ENCODE measurements at places on chromosomes 16 and 17.

GRCh38 chr17:48483004-48483403 lies 47.8 kb downstream of the HOXB1 start:
- DNase-seq, result no peak

DNA sequence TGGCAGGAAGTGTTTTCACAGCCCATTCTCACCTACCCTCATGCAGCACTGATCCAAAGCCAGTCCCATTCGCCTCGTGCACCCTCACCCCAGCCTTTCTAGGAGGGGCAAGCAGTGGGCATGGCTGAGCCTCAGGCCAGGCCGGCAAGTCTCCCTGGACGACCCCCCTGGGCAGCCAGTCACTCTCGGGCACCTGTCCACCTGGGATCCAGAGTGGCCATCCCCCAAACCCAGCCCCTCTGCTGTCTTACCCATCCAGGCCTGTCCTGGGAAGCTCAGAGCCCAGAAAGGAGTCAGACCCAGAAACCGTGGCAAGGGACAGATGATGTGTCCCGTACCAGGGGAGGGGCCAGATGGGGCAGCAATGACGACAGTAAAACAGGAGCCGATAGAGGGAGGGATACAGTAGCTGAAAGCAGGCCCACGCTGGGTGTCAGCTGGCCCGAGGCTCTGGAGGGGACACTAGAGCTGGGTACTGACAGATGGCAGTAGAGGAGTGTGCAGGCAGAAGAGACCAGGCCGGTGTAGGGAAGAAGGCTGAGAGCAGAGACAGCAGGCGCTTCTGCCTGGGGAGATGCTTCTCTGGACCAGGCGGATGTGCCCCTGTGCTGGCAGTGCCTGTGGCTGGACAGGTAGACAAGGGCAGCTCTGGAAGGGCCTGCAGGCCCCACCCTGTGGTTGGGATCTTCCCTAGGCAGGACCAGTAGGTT lies 5.8 kb downstream of the CMTM3 start:
- no peak for DNase-seq

- peak; percentile 71 for DNase-seq
Observed at GRCh38 chr17:49035470-49036269, 38.5 kb downstream of the IGF2BP1 start.

GRCh38 chr17:50338645-50339044 lies 7.3 kb upstream of the XYLT2 start:
- no peak for DNase-seq

GRCh38 chr16:88593489-88593888 lies 23.3 kb downstream of the ZC3H18 start:
- no peak for DNase-seq

DNA sequence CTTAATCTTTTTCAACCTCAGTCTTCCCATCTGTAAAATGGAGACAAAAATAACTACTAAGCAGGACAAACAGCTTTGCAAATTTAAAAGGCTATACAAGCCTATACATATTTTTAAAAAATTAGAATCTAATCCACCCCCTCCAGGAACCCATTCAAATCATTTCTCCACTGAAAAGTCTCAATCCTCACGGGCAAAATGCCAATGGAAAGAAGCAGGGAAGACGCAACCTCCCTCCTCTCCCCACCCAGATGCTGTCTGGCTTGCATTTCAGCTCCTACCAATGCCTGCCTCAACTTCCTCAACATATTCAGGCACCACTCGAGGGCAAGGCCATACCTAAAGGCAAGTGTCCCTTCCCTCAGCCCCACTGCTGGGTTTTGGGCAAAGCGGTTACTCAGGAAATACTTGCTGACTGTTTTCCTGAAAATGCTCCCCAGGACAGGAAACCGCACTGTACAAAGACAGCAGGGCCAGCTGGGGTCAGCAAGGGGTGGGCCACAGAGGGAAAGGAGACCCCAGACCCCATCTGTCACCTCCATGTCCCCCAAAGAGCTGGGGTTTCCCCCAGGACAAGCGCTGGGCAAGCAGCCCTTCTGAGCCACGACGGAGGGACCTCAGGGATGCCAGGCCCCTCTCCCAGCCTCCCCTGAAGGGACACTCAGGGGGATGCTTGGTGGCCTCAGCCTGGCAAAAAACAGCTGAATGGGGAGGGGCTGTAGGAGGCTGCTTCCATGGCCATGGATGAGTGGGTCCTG lies 47.7 kb upstream of the DOC2B start:
- DNase-seq, result no peak

- DNase-seq, result no peak
Observed at GRCh38 chr16:79287424-79287917, 313.1 kb downstream of the MAF start.

DNA sequence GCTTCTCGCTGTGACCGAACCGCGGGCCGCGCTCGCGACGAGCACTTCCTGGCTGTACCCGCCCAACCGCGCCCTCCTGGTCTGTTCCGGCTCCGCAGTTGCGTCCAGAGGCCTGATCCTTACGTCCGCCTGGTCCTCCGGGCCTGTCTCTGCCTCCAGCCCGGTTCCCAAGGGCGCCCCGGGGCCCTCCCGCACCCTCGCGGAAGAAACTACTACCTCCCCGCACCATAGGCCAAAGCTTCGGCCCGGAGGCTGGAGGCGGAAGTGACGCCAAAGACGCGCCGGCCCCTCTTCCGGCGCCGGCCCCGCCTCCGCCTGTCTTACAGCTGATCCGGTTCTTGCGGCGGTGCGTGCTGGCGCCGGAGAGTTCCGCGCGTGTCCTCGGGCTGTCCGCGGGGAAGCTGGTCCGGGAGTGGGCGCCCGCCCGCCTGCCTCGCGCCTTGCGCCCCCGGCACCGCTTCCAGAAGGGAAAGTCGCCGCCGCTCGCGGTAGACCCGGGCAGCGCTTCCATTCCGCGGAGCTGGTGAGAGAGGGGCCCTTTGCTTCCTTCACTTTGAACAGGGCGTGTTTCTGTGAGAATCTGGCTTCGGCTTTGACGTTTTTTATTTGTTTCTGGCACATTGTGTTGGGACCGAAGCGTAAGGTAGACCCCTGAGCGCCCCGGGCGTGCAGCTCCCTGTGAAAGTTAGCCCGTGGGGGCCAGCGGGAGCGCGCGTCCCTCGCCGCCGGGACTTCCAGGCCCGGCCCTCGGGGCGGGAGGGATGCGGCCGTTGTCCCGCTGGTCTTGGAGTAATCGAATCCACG lies at the start of gene ZNF778:
TSS of gene ZNF778 (plus strand) at position 316 of the 804 bp plus-strand sequence. CDS start 3,425 bp downstream, outside the sequence.
- DNase-seq, result peak; percentile 97

DNA sequence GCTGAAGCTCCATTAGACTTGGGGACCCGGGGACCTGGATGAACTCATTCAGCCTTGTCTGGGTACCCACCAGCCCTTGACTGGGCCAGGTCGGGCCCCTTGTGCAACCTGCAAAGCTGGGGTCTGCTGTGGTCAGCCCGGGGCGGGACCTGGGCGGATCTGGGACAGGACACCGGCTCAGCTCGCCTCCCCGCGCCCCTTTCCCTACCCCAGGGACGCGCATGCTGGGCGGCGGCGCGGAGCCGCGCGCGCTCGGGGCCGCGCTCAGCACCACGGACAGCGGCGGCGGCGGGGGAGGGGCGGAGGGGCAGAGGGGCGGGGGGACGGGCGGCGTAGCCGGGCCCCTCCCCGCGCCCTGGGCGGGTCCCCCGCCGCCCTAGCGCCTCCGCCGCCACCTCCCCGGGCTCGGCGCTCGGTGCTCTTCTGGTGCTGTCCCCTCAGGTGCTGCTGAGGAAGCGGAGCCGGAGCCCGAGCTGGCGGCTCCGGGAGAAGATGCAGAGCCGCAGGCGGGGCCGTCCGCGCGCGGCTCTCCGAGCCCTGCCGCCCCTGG lies 7.4 kb downstream of the ACD start:
- no peak for DNase-seq

DNA sequence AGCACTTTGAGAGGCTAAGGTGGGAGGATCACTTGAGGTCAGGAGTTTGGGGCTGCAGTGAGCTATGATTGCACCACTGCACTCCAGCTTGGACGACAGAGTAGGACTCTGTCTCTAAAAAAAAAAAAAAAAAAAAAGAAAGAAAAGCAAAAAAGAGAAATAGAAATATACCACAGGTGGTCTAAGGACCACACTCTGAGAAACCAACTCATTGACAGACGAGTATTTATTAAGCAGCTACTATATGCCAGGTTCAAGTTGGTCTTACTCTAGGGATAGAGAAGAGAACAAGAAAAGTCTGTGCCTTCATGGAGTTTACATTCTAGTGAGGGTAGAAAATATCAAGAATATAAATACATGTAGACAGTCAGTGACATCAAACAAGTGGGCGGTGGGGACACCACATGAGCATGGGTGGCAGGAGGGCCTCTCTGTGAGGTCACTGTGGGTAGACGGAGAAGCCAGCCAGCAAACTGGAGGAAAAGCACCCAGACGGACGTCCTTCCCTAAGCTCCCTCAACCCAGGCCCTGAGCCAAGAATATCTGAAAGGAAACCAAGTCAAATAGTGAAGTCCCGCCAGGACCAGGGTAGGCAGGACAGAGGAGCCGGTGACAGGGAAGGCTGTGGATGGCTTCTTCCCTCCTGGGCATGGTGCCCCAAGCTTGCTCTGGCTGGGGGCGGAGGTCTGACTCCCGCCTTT lies 4.7 kb downstream of the CDIPT start:
- no peak for DNase-seq

GRCh38 chr16:89449726-89450335 lies 40.5 kb downstream of the ANKRD11 start:
- no peak for DNase-seq

- DNase-seq, result no peak
Observed at GRCh38 chr17:78375401-78376151, 2.9 kb upstream of the PGS1 start.

DNA sequence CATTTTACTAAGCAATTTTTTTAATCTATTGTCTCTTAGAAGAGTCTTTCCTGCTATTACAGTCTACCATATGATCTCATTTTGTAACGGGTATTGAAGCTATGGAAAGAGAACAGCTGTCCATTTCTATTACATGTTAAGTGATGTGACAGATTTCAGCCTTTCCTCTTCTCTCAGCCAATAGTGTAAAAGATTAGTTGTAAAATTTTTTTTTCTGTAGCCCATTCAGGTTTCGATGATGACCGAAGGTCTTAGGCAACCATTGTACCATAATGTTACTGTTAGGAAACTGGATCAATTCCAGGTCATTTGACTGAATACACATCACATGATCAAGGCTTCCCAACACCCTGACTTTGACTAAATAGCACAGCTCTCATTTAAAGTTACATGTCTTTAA lies 147.6 kb upstream of the HLF start:
- DNase-seq, result no peak

DNA sequence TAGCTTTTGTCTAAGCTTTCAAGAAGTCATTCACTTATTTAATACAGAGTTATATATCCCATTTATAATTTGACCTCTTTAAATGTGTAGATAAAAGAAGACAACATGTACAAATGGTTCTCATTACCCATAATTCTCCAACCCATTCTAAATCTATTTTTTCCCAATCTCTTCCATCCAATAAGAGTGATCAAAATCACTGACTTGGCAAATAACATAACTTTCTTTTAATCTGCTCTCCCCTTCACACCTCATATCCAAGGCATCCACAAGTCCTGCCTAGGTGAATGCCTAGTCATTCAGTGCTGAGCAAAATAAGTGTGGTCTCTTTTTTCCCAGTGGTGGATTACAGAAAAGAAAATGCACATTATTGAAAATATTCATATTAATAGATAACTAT lies 1231.1 kb downstream of the CDH11 start:
- no peak for DNase-seq

DNA sequence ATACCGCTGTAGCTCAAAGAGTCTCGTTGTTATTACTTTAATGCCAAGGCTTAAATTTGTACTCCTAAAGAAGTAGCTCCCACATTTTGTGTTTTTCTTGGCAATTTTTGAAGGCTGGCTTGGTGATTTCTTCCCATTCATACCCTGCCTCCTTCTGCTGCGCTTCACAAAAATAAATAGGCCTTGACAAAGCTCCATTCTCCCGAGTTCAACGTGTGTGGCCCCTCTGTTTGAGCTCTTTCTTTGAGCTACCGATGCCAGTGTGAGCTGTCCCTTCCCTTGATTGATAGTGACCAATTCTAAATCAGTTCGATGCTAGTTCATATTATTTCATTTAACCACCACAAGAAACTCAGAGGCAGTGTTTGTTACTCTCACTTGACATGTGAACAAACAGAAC lies 96.8 kb downstream of the MAP2K6 start:
- no peak for DNase-seq

GRCh38 chr17:49589577-49589927 lies 13.9 kb downstream of the NXPH3 start:
- no peak for DNase-seq

GRCh38 chr17:18848501-18848900 lies 9.4 kb upstream of the PRPSAP2 start:
- no peak for DNase-seq

GRCh38 chr17:80647746-80648145 lies 103.1 kb downstream of the RPTOR start:
- no peak for DNase-seq

- DNase-seq, result no peak
Observed at GRCh38 chr17:27360507-27360906, 66.6 kb downstream of the WSB1 start.

DNA sequence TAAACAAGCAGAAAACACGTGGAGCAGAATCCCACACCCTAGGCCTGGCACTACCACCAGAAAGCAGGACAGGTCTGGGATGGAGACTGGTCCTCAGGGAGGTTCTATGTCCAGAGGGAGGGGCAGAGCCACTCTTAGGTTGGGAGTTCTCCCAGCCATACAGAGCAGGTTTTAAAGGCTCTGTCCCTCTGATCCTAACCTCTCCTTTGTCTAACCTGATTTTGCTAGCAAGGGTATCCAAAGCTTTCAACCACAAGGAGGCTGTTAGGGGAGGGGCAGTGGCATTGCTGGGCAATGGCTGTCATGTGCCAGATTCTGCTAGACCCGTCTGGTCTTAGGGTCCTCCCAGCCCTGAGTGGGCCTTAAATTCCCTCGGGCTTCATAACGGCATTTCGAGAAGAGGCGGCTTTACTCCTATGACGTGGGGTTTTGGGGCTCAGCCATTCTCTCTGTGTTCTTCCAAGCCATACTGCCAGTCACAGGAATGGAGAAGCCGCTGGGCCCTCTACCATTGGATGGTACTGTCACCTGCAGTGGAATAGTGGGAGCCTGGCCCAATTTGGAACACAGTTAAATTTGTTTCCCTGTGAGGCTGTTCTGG lies 5.7 kb downstream of the TPPP3 start:
- DNase-seq, result no peak

- DNase-seq, result no peak
Observed at GRCh38 chr17:73155410-73156165, 9.2 kb upstream of the SSTR2 start.

- DNase-seq, result no peak
Observed at GRCh38 chr17:82217530-82218204, 5.0 kb upstream of the CCDC57 start.

- DNase-seq, result no peak
Observed at GRCh38 chr16:23433261-23433920, 19.6 kb downstream of the COG7 start.

DNA sequence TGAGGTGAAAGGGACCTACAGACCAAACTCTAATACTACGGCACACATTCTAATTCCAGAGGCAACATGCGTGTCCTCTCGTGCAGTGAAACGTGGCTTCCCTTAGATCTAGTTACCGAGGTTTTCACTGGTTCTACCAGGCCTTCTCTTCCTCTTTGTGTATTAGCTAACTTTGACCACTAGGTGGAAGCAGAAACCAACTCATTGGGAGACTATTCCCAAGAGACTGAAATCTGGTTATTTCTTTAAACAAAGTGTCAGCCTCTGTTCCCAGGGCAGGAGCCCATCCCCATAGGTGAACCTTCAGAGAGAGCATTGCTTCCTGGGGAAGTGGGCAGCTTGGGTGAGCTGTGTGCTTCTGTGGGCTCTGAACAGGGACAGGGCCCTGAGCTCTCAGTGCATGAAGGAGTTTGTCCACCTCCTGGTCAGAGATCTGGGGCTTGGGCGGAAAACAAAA lies 19.7 kb upstream of the RCVRN start:
- peak; percentile 76 for DNase-seq
